Activated T-helper 1 cell treated with anti-CD3 and anti-CD28 coated beads, Interleukin-2, amount 50 U/mL, for 16 hours (primary cell): ENCODE measurements at places on chromosomes 11 and 22.

DNA sequence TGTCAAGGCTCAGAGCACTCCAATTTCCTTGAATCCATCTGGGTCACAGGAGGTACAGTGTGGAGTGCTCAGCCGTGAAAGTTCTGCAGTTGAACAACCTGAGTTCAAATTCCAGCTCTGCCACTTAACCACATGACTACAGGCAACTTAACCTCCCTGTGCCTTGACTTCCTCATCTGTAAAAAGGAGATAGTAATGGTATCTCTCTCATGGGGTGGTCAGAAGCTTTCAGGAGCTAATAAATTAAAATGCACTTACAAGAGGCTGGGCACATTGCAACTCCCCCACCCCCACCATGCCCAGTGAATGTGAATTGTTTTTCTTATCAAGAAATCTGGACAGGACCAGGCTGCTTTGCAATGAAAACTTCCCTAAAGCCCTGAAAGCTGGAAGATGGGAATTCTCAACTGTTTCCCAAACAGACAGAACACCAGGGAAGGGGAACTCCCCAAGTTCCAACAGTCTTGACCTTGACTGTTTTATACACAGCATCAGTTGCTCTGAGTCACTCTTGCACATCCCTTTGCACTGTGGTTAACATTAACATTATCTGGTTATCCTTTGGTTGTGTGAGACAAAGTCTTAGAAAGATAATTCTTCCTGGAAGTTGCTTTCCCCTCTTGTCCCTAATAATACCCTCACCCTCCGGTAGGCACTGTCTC lies 137.0 kb downstream of the SLC1A2 start:
- DNase-seq = no peak

DNA sequence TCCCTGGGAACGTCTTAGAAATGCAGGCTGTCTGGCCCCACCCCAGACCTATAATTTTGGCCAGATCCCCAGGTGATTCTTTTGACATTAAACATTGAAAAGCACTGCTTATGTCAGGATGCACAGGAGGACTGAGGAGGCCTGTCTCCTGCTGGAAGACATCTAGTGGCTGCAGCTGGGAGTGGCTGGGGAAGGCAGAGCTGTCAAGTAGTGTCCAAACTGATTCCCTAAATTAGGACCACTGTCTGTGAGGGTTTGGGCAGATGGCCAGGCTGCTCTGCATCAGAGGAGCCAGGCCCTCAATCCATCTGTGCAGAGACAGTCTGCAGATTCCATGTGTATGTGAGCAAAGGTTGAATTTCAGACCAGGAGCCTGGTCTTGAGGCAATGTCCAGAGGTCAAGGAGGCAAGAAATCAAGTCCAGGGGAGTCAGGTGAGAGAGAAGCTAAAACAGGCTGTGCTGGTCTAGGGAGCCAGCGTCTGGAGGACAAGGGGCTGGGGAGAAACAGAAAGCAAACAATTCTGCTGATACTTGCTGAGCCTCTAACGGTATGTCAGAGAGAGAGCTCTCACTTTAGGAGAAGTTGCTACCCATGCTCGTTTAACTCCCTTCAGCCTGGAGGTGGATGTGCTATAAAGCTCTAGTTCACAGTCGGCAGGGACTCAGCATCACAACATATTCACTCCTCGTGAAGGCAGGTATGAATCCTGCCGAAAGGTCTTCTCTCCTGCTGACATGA lies 15.3 kb upstream of the SYTL2 start:
- DNase-seq = no peak

GRCh38 chr22:50252082-50253045 lies 1.3 kb upstream of the HDAC10 start:
- DNase-seq = peak; percentile 57

DNA sequence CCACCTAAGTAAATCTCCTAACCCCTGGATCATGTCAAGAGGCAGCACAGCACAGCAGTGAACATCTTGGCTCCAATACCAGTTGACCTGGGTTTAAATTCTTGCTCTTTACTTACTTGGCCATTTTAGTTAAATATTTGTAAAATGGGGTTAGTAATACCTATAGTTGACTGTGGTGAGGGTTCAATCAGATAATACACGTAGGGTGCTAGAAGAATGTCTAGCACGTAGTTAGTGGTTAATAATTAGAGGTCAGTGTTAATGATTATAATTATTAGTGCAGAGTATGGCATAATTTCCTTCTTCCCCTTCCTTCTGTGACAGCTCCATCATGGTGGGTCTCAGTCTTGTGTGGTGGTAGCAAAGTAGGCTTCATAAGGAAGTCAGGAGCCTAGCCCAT lies 520.8 kb downstream of the INSC start:
- no peak for DNase-seq

GRCh38 chr11:108897071-108897481 lies 232.2 kb downstream of the DDX10 start:
- no peak for DNase-seq

- DNase-seq = no peak
These were observed 172.6 kb upstream of the SEZ6L start for GRCh38 chr22:25996669-25997068.

GRCh38 chr22:24392218-24392931 lies 35.0 kb upstream of the ADORA2A start:
- DNase-seq = no peak

DNA sequence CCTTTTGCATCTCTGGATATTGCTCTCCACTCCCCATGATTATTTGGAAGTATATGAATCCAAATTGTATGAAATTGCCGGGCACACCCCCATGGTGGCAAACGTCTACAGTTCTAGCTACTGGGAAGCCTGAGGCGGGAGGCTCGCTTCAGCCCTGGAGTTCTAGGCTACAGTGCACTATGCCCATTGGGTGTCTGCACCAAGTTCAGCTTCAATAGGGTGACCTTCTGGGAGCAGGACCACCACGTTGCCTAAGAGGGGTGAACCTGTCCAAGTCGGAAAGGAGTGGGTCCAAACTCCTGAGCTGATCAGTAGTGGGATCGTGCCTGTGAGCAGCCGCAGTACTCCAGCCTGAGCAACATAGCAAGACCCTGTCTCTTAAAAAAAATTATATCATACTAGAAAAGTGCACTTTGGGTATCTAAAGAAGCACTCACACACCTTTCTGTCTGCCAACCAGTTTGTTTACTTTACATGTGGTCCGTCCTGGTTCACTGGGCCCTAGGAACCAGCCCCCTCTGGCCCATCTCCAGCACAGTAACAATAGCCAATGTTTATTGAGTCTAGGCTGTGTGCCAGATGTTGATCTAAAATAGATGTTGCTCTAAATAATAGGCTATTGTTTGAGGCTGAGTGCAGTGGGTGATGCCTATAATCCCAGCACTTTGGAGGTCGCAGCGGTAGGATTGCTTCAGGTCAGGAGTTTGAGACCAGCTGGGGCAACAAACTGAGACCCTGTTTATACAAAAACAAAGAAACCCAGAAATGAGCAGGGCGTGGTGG lies 16.4 kb upstream of the KAT5 start:
- DNase-seq = no peak

GRCh38 chr22:30143265-30143664 lies 63.0 kb downstream of the HORMAD2 start:
- DNase-seq = no peak

- DNase-seq = no peak
These were observed 64.2 kb downstream of the FLI1 start for GRCh38 chr11:128757886-128758612.

GRCh38 chr11:130999992-131000770 lies 83.9 kb upstream of the SNX19 start:
- DNase-seq = no peak

DNA sequence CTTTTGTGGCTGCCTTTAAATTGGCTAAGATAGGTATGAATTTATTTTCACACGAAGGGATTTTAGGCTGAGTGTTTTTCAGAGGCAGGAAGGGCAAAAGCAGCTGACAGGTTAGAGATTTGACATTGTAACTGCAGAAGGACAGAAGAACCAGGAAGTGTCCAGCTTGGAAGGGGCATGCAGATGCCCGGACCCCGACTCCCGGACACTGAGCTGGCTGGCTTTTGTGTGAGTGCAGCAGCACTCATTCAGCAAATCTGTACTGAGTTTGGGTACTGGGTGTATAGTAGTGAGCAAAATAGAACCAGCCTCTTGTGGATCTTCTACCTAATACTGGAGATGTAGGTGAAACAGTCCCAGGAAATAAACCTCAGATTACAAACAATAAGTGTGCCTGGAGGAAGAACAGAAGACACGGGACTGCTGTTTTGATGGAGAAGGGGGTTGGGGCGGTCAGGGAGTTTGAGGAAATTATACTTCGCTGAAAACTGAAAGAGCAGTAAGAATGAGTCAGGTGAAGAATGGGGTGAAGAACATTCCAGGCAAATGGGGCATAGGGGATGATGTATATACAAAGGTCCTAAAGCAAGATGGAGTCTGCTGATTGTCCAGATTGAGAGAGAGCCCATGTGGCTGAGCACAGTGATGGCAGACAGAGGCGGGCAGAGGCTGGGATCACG lies 64.6 kb downstream of the PPFIBP2 start:
- no peak for DNase-seq

DNA sequence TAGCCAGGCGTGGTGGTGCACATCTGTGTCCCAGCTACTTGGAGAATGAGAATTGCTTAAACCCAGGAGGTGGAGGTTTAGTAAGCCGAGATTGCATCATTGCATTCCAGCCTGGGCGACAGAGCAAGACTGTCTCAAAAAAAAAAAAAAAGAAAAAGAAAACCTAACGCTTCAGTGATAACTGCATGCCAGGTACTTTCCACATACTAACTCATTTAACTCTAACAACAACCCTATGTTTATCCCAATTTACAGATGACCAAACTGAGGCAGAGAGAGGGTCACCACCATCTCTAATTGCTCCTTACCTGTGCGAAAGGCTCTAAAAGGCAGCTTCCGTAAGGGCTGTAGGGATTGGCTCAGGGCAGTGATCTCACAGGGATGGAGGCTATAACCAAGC lies 11.6 kb downstream of the PISD start:
- no peak for DNase-seq

DNA sequence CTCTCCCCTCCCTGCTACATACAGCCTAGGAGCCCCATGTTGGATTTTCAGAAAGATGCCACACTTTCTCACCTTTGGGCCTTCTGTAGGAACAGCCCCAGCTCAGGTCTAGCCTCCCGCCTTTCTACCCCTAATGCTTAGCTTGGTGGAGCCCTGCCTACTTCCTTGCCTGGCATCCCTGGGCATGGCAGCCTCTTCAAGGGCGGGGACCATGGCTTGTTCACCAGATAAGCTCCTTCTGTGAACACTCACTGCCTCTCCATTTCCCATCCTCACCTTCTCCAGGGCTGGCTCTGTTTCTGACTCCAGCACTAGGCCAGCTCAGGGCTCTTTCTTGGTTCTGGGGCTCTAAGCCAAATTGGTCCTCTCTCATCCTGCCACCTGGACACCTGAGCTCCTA lies 1.4 kb downstream of the SEPTIN3 start:
- DNase-seq = no peak

GRCh38 chr11:43786016-43786415 lies 94.6 kb upstream of the ALKBH3 start:
- DNase-seq = no peak

GRCh38 chr11:69836401-69836800 lies 17.2 kb upstream of the FGF3 start:
- no peak for DNase-seq

DNA sequence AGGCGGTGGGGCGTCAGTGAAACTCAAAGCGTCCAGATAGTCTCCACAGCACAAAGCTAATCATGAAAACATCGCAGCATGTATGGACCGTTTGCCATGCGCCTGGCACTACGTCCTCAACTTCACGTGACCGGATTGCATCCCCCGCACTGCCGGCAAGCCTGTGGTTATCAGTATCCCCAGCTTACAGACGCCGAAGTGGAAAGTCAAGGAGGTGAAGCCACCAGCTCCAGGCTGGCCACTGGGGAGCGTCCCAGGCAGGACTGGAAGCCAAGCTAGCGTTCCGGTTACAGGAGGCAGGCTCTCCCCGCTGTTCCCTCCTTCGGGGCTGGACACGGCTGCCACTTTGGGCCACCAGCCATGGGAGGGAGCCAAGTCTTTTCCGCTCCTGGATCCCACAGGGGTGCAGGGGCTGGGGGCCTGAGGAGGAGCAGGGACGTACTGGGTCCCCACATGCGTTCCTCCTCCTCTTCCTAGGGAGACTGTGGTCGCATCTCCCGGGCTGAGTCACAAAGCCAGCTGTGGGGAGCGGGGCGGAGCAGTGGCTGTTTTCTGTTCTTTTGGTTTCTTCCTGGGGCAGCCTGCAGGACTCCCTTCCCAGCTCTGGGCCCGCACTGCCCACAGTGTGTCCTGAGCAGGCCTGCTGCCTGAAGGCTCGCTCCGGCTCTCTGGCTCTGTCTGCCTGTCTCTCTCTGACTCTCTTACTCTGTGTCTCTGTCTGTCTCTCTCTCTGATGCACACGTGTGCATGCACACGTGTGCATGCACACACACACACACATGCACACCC lies 4.3 kb upstream of the OSBPL5 start:
- no peak for DNase-seq

GRCh38 chr11:72078477-72078876 lies 1.9 kb downstream of the NUMA1 start:
- DNase-seq = no peak

DNA sequence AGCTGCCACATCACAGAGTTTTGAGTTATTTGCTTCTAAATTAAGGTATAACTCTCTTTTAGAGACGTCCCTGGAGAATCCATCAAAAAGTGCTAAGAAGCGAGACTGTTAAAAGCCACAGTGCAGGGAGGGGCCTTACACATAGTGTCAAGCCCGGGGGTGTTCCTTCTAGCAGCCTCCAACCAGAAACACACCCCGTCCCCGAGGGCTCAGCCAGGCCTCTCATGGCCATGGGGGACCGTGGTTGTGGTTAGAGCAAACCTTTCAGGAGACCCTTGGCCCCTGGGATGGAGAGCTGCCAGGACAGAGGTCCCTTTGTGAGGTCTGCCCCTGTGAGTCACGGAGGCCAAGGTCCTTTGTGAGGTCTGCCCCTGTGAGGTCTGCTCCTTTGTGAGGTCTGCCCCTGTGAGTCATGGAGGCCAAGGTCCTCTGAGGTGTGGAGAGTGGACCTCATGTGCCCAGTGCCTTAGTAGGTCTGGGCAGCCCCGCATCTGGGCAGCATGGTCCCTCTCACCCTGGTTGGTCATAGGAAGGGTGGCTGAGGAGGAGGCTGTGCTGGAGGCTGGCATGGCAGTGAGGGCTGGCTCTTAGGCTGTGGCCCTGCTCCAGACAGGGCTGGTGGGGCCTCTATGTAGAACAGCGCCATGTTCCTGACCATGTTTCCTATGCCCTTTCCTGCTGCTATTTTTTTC lies 5.4 kb downstream of the GNAZ start:
- no peak for DNase-seq

DNA sequence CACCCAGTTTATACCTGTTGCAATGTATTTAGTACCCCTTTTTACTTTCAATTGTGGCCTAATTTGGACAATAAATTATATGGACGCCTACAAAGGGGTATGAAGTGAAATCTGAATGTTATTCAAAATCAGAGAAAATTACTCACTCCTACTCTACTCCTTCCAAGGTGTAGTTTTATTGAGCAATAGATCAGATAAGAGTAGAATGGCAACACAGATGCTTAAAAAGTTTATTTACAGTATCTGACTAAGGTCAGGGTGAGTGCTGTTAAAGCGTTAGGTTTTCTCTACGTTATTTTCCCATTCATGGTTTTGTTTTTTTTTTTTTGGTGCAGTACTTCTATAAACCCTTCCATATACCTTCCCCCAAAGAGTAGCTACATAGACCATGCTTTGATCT lies 805.6 kb downstream of the KCNA4 start:
- DNase-seq = no peak
